ENCODE measurements at places on chromosomes 5 and 9.

DNA sequence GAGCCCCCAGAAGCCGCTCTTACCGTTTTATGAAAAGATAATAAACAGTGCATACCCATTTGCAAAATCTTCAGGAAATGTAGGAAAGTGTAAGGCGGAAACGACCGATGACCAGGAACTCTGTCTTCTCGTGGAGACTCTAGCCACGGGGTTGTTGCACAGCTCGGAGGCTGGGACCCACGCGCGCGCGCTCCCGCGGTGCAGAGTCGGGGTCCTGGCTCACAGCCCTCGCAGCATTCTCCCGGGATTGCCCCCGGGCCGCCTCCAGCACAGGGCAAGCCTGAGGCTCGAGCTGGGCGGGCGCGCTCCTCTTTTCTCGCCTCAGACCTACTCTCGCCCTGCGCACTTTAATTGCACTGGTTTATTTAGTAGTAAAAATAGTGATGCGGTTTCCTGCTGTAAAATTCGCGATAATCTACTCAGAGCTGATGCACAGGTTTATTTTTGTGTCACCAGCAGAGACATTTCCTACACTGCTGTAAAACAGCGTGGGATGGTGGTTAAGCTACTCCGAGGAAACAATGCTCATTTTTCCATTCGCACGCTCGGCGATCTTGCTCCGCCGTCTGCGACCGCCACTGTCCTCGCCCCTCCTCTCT, 15.5 kb downstream of the TRIM7 start:
- DNase-seq: peak; percentile 67

DNA sequence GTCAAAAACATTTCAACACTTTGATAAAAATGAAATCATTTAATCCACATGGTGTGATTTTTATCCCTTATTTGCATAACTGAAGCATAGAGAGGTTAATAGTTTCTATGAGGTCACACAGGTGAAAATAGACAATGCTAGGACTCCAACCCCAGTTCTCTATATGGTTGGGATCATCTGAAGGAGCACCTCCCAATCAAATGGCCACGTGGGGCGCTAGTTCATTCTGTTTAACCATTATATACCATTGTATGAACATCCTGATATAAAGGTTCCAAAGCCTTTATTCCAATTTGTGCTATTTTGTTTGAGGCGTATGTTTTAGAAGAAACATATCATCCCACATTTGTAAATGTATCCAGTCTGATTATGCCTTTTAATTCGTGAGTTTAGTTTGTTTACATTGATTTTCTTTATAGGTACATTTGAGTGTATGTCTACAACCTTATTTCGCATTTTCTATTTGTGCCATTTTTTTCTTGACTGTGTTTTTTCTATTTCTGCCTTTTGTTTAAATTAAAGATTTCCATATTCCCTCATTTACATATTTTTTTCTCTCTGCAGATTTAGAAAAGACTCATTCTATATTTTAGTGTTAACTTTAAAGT, 1092.0 kb downstream of the MAT2B start:
- peak; percentile 14 for DNase-seq

GRCh38 chr9:79807971-79808370, 236.2 kb downstream of the TLE4 start:
- no peak for DNase-seq

- DNase-seq: no peak
Measured at GRCh38 chr9:70564468-70565335, 150.2 kb upstream of the KLF9 start.

DNA sequence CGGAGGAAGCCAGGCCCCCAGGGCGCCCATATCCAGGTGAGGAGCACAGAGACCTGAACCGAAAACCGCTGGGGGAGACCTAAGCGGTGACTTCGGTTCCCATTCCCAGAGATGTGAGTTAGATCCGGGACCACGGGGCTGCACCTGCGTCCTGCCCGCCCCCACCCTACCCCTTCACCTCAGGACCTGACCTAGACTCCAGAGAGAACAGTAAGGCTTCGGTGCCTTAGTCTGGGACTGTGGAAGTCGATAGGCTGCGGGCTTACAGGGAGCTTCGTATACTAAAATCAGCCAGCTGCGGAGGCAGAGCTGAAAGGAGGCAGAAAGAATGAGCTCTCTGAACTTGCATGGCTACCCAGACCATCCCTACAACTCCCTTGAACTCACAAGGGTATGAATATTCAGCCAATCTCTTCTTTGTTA, 518 bp upstream of the FAM13B start:
- DNase-seq: no peak
